ENCODE measurements at places on chromosomes 6 and 20.

DNA sequence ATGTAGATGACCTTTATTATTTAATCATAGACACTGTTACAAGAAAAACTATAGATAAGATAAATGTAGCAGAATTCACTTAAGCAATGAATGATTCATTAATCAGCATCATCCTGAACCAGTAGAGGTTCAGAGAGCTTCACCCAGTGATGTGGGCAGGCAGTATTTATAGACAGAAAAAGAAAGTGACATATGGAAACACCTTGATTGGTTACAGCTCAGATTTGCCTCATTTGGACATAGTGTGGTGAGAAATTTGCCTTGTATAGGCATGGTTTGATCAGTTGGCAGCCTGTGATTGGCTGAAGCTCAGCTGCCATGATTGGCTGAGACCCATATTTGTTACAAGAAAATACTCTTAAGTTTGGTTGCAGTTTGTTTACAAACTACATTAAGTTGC, 4.6 kb downstream of the C6orf58 start:
- no peak for DNase-seq

- no peak for DNase-seq
Observed at GRCh38 chr6:112015725-112016124, 38.2 kb upstream of the CCN6 start.

DNA sequence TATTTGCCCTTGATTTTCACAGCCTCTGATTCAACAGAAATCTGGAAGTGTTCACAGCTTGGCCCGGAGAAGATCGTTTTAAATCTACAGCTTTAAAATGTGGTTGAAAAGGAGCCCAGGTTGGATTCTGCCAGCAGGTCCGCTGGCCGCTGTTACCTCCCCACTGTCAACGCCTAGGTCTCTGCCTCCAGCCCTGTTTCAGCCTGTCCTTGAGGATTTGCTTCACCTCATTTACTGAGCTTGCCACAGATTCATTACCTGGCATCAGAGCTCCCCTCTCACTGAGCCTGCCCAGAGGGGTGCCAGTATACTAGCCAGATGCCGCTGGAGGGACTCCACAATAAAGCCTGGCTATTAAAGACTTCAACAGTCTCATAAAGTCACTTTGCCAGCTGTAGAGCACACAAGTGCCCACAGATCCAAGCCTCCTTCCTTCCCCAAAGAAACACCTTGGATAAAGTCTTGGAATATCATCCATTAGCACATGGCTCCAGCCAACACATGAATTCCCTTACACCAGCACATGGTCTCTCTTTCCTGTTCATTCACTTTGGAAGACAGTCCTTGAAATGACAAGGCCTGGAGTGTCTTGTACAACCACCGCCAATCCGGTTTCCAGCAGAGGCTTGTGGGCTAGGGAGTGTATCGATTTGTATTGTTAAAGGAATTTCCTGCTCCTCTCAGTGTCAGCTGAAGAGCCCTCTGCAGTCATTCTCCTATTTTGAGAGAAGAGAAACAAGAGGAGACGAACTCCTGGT, 9.5 kb upstream of the NR2E1 start:
- no peak for DNase-seq

GRCh38 chr20:6828794-6829423, 61.4 kb downstream of the BMP2 start:
- DNase-seq: peak; percentile 49

GRCh38 chr20:1215386-1216170, 10.3 kb upstream of the RAD21L1 start:
- DNase-seq: no peak

DNA sequence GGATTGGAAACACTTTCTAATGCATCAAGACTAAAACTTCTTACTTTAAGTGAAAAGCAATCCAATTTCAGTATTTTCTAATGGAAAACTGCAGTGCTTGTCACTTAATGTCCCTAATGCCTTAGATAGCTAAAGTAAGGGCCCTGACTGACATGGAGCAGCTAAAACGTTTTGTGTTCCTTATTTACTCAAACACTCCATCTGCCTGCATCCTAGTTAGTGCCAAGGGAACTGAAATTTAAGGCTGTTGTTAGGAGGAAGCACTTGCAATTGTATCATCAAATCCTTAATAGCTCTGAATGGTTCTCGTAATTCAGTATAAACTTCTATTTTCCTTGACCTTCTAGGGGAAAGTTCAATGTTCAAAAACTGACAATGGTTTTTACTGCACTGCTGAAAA, 127.4 kb downstream of the GJA10 start:
- DNase-seq: no peak

GRCh38 chr6:152634773-152635172, 2.4 kb downstream of the SYNE1 start:
- no peak for DNase-seq

- DNase-seq: no peak
Observed at GRCh38 chr20:46078954-46079353, 10.8 kb downstream of the NCOA5 start.

DNA sequence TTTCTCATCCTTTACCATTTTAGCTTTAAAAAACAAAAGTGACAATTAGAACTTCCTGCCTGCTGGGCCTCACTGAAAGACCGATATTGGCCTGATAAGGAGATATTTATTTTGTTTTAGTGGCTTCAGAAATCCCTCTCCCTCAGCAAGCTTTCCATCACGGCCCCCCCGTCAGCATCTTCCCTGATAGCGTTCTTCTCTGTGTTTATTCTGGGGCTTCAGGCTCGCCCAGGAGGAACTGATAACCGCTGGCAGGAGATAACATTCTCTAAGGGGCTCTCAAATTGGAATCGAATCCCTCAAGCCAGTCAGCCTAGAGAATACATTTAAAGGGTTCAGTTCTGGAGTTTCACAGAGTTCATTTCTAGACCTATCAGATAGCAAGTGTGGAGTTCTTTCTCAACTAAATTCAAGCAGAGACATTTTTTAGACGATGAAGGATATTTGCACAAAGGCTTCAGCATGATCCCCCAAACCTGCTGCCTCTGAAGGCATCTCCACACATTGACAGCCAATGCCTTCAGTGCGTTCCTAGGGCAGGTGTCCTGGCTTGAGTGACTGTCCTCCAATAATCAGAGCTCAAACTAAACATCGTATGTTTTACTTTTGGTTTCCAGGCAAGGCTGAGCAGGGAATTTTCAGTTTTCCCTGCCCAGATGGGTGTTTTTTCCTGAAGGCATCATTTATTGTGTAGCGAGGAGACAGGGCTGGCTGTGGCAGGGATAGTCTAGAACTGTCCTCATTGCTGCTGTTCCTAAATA, 17.0 kb downstream of the PRDM1 start:
- DNase-seq: no peak

DNA sequence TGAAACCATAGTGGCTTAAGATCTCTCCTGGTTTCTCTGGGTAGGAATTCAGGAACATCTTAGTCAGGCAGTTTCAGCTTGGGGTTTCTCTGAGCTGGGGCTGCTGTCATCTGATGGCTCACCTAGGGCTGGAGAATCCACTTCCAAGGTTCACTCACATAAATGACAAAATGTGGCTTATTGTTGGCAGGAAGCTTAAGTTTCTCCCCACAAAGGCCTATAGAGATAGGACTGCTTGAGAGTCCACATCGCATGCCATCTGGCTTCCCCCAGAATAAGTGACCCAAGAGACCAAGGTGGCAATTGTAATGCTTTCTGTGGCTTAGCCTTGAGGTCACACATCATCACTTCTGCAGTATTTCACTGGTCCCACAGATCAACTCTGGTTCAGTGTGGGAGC, 131.4 kb downstream of the EDN1 start:
- no peak for DNase-seq

DNA sequence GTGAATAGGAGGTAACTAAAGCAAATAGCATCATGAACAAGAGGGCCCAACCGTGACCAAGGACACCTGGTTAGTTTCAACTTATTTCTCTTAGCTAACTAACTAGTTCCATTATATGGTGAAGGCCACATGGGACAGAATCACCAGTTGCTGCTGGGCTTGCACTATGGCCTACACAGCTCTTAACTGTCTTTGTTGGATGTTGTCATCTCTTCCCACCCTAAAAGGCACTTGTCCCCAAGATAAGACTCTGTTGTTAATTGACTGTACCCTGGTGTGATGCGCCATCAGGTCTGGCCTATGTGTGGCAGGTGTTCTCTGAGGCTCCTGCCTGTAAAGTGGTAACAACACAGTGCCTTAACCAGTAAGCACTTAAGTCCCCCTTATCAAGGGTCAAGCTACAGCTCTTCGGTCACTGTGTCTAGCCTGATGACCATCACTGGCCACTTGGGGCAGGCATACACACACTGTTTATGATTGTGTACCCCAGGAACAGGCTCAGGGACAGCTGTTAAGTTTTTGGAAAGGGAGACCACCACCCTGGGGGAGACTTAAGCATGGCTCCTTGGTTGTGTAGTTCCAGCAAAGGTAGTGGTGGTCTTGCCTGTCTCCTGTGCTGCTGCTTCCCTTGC, 51.2 kb downstream of the CHD6 start:
- no peak for DNase-seq

- no peak for DNase-seq
Observed at GRCh38 chr6:16704401-16705045, 56.7 kb downstream of the ATXN1 start.

DNA sequence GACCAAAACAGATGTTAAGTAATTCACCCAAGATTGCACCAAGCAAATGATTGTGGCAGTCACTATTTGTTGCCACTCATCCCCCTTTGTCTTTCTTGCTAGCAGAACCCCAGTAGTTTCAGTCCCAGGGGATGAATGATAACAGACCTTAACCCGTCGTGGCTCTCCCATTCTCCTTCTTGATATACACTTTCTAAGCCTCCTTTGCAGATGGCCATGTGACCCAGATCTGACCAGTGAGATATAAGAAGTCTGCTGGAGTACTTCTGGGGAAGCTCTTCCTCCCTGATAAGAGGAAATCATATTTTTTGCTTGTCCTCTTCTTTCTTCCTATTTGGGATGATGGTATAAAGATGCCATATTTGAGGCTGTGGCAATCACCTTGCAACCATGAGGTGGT, 9.6 kb upstream of the SH3BGRL2 start:
- DNase-seq: no peak

All from Kasumi-1 (cell line).